ENCODE measurements at places on chromosomes 4 and X. TPM values are rescaled to one million over a fixed set of nuclear protein-coding genes. Genes with fewer than 3 reads are reported as not detected.
A peak's percentile ranks its signal among the peaks of the same experiment; 100 is the strongest.

- DNase-seq, result no peak
- H3K27ac ChIP-seq, result no peak overlapping the region
- H3K4me3 ChIP-seq, result no peak overlapping the region
- no peaks in the 10 kb centered on the region for H3K27me3 ChIP-seq
Measured at GRCh38 chr4:40401631-40402030, 66.5 kb downstream of the CHRNA9 start.

DNA sequence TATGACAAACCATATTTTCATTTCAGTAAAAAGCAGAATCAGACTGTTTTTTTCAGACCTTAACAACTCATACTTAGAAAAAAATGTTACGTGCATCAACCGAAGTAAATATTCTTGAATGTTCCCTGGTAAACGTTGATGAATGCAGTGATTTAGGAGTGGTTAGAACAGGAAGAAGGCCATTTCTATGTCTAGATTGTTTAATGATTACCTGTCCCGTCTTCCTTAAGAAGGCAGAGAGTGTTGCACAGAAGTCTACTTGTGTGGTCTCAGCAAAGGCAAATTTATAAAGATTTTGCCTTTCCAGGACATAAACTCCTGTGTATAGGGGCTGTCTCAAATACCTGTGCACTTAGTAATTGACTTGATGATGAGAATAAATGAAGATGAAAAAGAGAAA, 134.5 kb downstream of the MGST2 start:
- no peaks in the 10 kb centered on the region for H3K4me1 ChIP-seq
- H3K27me3 ChIP-seq, result no peaks in the 10 kb centered on the region
- no peak for DNase-seq
- H3K27ac ChIP-seq, result no peak overlapping the region

IQCM gene
- total RNA-seq, result not detected

GRCh38 chrX:49069038-49069437, 4.8 kb downstream of the PRAF2 start:
- H3K27ac ChIP-seq, result no peak overlapping the region
- peaks cover 11% of the 10 kb centered on the region for H3K4me1 ChIP-seq
- no peak for DNase-seq
- H3K4me3 ChIP-seq, result no peak overlapping the region
- no peaks in the 10 kb centered on the region for H3K27me3 ChIP-seq

GRCh38 chr4:129362691-129363274, 266.8 kb downstream of the C4orf33 start:
- DNase-seq, result peak; percentile 56
- H3K27me3 ChIP-seq, result peaks cover 16% of the 10 kb centered on the region
- H3K4me3 ChIP-seq, result no peak overlapping the region
- no peaks in the 10 kb centered on the region for H3K36me3 ChIP-seq
- peaks cover 18% of the 10 kb centered on the region for H3K4me1 ChIP-seq

GRCh38 chr4:127781300-127782024, 660 bp upstream of the HSPA4L start:
- peaks cover 8% of the 10 kb centered on the region for H3K4me1 ChIP-seq
- H3K4me3 ChIP-seq, result peak overlapping the region; percentile 97
- no peaks in the 10 kb centered on the region for H3K27me3 ChIP-seq
- H3K27ac ChIP-seq, result no peak overlapping the region

NLGN4X gene
- not detected for total RNA-seq

- H3K27ac ChIP-seq, result no peak overlapping the region
- H3K4me1 ChIP-seq, result no peaks in the 10 kb centered on the region
- no peaks in the 10 kb centered on the region for H3K27me3 ChIP-seq
- H3K36me3 ChIP-seq, result no peaks in the 10 kb centered on the region
Measured at GRCh38 chrX:83169683-83170082, 338.4 kb upstream of the POU3F4 start.

- no peak for DNase-seq
- H3K4me3 ChIP-seq, result no peak overlapping the region
- H3K27me3 ChIP-seq, result no peaks in the 10 kb centered on the region
- no peaks in the 10 kb centered on the region for H3K4me1 ChIP-seq
Measured at GRCh38 chrX:73668779-73669178, 105.8 kb downstream of the CHIC1 start.

GRCh38 chrX:71542825-71543224, 9.9 kb downstream of the OGT start:
- H3K36me3 ChIP-seq, result peaks cover 54% of the 10 kb centered on the region
- H3K4me3 ChIP-seq, result peak overlapping the region; percentile 46
- DNase-seq, result no peak
- no peak overlapping the region for H3K27ac ChIP-seq
- no peaks in the 10 kb centered on the region for H3K27me3 ChIP-seq
- H3K4me1 ChIP-seq, result peaks cover 32% of the 10 kb centered on the region

DNA sequence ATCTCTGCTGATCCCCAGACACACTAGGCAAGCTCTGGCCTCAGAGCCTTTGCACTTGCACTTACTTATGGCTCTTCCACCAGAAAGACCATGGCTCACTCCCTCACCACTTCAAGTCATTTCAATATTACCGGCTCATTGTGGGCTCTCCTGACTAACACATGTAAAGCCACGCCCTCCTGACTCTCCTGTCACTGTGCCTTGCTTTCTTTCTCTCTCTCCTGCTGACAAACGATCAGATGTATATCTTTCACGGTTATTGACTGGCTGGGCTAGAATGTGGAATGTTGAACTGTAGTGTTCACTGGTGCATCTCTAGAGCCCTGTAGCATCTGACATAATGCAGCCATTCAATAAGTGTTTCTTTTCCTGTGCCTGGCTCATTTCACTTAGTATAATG, 425.1 kb downstream of the RAB28 start:
- H3K36me3 ChIP-seq, result no peaks in the 10 kb centered on the region
- H3K4me1 ChIP-seq, result no peaks in the 10 kb centered on the region
- H3K27me3 ChIP-seq, result no peaks in the 10 kb centered on the region
- H3K4me3 ChIP-seq, result no peak overlapping the region
- H3K27ac ChIP-seq, result no peak overlapping the region

DNA sequence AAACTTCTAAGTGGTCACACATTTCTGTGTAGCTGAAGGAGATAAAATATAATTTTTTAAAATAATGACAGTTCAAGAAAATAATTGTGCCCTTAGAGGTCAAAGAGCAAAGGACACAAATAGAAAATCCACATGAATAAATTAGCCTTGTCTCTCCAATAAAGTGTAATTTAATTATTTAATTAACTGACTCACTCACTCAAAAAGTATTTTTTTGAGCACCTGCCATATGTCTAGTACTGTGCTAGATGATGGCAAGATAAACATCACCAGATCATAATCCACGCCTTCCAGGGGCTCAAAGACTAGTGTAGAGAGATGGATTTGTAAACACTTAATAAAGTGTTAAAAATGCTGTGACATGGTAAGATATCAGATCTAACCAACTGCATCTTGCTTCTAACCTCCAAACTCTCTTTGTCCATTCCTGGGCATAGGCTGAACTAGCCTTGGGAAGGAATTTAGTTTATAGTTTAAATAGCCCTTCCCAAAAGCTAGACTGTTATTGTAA, 112.5 kb downstream of the SCLT1 start:
- no peaks in the 10 kb centered on the region for H3K36me3 ChIP-seq
- no peak for DNase-seq
- H3K4me3 ChIP-seq, result no peak overlapping the region
- H3K27me3 ChIP-seq, result no peaks in the 10 kb centered on the region

HS3ST1 gene
- 80.8 TPM for total RNA-seq

KCTD8 gene
- total RNA-seq, result not detected

DNA sequence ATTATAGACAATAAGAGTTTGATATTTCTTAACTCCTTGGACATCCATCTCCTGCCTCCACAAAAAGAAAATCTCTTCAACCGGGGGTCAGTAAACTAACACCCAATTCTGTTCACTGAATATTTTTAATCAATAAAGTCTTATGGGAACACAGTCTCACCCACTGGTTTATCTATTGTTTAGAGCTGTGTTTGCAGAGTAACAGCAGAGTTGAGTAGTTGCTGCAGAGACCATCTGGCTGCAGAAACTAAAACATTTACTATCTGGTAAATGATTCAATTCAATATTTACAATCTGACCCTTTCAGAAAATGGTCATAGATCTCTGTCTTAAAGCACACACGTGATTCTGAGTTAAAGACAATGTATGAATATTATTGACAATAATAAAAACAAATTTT, 94.0 kb downstream of the TMA16 start:
- H3K36me3 ChIP-seq, result no peaks in the 10 kb centered on the region
- no peak overlapping the region for H3K4me3 ChIP-seq
- no peaks in the 10 kb centered on the region for H3K27me3 ChIP-seq
- no peak overlapping the region for H3K27ac ChIP-seq
- H3K4me1 ChIP-seq, result no peaks in the 10 kb centered on the region
- no peak for DNase-seq

DNA sequence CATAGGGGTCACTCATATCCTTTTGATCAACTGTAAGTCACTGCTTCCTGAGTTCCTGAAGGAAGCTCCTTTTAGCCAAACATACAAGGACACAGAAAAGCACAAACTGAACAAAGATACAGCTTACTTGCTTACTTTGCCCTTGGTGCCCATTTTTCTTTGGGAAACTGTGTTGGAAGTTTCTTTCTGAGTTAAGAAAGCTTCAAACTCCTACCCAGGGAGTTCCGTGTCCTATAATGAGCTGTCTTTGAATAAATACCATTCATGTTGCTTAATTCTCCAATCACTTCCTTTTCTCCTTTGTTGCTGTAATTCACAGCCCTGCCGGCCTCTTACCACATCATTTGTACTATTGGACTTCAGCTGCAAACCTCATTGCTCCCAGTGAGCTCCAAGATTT, at the start of gene ADH4:
Gene ADH4 (minus strand): TSS at position 228 of the 400 bp plus-strand sequence. CDS start 75 bp downstream, at position 153.
- no peak for DNase-seq
- no peaks in the 10 kb centered on the region for H3K36me3 ChIP-seq
- no peaks in the 10 kb centered on the region for H3K27me3 ChIP-seq
- H3K4me3 ChIP-seq, result no peak within 1 kb of the TSS

DNA sequence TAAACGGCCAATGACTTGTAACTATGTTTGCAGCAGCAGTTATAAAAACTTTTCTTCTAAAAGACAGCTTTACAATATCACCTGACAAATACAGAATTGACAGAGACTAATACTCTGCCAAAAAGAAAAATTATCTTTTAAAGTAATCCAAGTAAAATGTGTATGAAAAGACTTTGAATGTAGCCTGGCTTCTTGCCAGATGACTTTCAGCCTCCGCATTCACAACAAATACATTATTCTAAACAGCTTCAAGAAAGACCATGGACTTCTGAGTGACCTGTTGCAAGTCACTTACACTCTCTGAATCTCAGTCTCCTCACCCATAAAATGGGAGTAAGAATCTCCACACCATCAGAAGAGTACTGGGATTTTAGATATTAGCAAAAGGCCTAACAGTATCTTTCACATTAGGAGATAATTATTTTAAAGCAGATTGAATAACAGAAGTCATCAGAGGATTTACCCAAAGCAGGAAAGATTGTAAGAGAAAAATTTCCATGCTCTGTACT, 2.5 kb downstream of the ADAMTS3 start:
- no peaks in the 10 kb centered on the region for H3K4me1 ChIP-seq
- no peak for DNase-seq
- no peak overlapping the region for H3K4me3 ChIP-seq
- H3K27me3 ChIP-seq, result no peaks in the 10 kb centered on the region
- peaks cover 25% of the 10 kb centered on the region for H3K36me3 ChIP-seq

DNA sequence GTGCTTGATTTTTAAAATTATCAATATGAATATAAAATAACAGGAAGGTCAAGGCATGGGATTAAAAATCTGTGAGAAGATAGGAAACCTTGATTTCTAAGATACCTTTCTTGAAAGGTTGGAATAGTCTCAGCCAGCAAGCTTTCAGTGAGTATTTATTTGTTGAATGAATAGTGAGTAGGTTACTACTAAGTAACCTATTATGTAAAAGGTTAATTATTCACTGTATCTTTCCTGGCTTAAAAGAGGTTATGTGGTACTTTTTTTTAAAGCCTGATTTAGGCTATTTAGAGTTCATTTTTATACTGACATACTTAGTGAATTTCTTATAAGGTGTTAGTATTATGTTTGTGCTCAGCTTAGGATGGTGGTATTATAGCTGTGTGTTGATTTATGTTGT, 123.5 kb downstream of the PTPN13 start:
- H3K4me3 ChIP-seq, result peak overlapping the region; percentile 54
- H3K4me1 ChIP-seq, result peaks cover 37% of the 10 kb centered on the region
- H3K27ac ChIP-seq, result peak overlapping the region; percentile 95
- peaks cover 14% of the 10 kb centered on the region for H3K36me3 ChIP-seq
- no peak for DNase-seq

RAB9B gene
- 1.5 TPM for total RNA-seq

HSD17B11 gene
- 50.5 TPM for total RNA-seq

DNA sequence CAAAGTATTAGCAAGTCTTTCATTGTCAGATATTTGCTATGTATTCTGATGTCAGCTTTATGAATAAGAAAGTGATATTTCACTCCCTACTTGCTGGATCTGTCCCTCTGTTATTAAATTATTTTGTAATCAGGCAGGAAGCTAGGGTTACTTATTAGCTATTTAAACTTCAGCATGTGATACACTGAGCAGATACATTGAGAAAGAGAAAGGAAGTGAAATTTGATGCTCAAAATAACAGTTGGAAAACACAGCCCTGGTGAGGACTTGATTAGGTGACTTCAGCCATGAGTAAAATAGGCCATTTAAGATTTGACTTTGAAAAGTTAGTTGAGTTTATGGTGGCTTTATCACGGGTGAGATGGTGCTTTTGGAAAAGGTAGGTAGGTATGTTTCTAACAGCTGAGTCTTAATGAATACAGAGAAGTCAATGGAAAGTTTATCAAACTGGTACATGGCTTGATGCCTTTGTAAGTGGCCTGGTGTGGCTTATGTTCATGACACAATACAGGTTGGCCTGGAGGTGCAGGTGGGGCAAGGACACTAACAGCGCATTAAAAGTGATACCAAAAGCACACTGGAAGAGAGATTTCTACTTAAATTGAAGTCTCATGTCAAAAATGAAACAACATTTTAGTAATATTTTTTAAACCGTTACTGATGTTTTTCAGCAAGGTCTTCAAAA, 321.2 kb upstream of the SPOCK3 start:
- peaks cover 5% of the 10 kb centered on the region for H3K36me3 ChIP-seq
- peak overlapping the region; percentile 24 for H3K4me3 ChIP-seq
- H3K27ac ChIP-seq, result peak overlapping the region; percentile 90
- peaks cover 20% of the 10 kb centered on the region for H3K4me1 ChIP-seq

DNA sequence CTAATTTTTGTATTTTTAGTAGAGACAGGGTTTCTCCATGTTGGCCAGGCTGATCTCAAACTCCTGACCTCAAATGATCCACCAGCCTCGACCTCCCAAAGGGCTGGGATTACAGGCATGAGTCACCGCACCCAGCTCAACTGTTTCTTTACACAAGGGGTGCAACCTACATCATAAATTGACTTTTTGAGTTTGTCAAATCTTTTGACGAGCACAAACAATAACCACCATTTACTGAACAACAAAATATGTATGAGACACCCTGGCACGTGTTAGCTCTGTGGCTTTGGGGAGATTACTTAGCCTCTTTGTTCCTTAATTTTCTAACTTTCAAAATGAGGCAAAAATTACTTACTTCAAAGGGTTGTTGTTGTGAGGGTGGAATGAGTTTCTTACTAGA, 23.5 kb upstream of the SLC34A2 start:
- no peak overlapping the region for H3K27ac ChIP-seq
- no peak overlapping the region for H3K4me3 ChIP-seq
- H3K27me3 ChIP-seq, result no peaks in the 10 kb centered on the region
- H3K36me3 ChIP-seq, result no peaks in the 10 kb centered on the region
- peaks cover 11% of the 10 kb centered on the region for H3K4me1 ChIP-seq

HTN3 gene
- not detected for total RNA-seq

Measured in Calu3 (cell line).